ENCODE measurements at places on chromosomes 2 and 18.

DNA sequence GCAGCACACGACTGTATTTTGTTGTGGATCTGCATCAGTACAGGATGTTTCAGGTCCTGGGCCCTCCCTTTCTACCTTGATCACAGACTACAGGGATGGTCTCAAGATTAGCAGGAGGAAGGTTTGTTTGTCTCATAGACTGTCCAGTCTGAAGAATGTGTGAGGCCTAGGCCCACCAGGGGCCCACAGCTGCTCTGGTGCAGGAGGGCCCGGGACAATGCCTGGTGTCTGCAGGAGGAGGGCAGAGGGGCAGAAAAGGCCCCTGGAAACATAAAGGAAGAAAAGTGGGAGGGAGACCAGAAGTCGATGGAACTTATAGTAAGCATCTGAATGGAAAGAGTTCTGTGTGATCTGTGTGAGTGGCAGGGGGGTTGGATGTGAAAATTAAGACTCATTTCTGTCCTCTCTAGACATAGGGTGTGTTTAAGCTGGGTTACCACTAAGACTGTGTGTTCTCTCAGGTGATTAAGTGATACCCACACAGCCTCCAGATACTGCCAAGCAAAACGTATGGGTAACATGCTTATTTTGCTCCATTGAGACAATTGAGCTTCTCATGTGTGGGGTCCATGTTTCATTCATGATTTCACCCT is 33.4 kb upstream of the LPIN2 start:
- DNase-seq = no peak

- no peak for DNase-seq
Measured at GRCh38 chr2:1846046-1847015, 102.0 kb upstream of the PXDN start.

- DNase-seq = no peak
Measured at GRCh38 chr2:24448797-24449196, 42.3 kb upstream of the NCOA1 start.

DNA sequence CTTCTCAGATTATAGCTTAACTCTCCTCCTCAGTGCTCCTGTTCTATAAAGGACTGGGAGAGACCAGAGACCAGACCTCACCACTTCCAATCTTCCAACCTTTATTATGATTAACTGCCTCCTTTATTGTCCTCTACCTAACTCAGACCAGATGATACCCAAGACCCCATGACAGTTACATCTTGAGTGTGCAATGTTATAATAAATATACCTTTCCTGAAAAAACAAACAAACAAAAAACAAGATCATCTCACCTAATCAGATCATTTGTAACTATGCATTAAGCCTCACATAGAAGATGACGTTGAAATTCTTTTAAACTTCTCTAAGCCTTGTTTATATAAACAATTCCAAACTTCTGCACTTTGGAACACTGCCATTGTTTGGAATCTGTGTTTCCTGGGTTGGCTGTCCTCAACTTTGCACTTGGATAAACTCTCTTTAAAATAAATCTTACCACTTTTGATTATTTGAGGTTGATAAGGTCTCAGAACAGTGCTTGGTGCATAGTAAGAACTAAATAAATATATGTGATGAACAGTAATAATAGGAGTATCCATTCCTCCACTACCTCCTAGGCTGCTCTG is 342.7 kb downstream of the TDRD15 start:
- no peak for DNase-seq

DNA sequence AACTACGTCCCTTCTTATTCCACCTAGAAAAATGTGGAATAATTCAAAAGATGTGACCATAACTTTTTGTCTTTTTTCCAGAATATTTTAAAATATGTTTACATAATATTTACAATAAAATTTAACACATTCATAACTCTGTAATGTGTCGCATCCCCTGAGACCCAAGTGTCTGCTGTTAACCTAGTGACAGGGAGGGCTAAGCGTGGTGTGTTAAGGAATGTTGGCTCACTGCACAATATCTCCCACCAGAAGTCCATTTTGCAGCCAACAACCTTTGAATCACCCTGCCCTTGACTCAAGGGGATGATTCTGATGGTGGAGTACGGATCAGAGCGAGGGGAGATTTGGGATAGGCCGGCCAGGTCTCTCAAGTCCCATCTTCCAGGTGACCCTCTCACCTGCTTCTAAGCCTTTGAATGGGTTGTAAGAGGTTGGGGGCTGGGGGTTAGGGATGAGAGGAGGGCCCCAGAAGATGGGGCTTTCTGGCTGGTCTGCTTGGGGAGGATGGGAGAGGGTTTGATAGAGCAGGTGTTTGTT is 43.3 kb downstream of the SERTAD2 start:
- no peak for DNase-seq

GRCh38 chr18:37322492-37323035 is 243.0 kb downstream of the CELF4 start:
- DNase-seq = peak; percentile 20

DNA sequence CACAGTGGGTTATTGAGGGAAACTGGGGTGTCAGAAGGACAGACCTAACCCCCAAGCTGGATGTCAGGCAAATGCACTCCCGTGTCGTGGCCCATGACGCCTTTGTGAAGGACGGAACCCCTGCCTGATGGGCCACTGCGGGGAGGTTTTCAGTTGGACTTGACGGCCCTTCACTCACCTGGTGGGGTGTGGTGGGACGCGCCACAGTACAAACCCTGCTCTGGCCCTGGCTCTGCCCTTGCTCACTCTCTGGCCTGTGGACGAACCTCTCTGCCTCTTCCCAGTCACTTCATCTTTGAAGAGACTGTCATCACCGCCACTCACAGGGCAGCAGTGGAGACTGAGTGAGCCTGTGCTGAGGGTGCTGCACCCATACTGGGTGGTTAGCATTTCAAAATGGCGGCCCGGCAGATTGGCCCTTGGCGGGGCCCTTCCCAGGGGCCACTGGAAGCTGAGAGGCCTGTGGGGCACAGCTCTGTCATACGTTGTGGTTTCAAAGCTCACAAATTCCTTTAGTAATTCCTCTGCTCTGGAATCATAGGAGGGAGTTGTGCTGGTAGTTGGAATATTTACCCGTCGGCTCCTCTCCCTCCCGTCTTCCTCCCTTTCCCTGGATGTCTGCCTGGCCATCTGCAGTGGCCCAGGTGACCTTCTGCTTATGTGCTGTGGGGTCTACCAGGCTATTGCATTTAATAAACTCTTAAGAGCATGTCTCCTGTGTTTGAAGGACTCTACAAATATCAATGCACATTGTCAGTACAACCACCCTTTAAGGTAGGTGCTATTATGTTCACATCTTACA is 200.6 kb downstream of the CTIF start:
- no peak for DNase-seq

DNA sequence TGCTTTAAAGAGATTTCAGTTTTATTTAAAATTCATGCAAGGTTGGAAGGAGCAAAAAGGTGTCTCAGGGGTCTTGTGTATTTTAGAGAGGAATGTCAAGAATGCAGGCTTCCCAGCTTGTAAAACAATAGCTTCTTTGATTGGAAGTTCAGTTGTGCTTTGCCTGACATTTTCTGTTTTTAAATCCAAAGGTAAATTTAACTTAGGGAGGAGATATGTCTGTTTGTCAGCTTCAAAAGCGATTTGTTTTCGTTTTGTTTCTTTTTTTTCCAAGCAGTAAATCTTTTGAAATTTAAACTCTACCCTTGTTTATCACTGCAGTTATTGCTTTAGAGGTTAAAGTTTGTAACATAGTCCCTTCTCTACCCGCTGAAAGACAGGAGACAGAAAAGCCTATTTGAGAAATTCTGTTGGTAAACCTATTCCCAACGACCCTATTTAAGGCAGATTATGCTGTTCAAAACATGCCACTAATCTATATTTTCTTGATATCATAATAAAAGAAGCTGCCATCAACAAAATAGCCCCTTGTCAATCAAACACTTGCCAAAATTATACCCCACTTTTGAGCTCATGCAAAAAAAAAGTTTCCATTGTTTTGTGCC is 639.6 kb downstream of the IRS1 start:
- no peak for DNase-seq

GRCh38 chr2:65458999-65459398 is 26.6 kb upstream of the SPRED2 start:
- DNase-seq = no peak

DNA sequence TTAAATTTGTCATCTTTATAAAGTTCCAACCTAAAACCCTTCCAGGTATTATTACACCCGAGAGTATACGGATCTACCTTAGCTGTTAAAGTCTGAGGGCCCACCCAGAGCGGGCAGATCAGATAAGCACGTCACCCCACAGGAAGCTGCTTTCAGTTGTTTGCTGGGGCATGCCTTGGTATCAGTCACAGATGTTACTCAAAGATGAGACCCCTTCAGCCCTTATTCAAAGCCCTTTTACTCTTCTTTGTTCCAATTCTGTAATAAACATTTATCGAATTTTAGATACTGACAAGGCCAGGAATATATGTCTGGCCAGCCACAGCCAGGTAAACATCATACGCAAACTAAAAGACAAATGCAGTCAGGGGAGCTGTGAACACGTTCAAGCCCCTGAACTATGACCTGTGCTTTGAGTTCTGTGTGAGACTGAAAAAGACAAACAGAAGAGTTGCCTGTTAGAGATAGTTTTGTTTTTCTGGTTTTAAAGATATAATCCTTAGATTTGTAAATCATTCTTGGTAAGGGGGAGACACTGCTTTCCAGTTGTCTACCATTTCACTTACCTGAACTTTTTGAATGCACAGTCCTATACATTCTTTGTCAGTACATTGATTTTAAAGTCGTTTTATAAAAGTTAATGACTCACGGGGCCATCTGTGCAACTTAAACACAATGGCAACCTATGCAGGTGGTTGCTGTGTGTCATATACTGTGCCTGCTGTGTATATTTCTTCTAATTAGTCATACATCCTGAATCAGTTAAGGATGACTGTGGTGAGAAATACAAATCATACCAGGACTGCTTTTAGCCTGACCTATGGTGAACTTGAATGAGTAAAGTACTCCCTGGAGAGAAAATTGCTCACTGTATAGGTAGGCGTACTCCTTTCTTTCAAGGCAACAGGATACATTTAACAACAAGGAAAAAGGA is 100.5 kb upstream of the ITPRID2 start:
- DNase-seq = peak; percentile 93

DNA sequence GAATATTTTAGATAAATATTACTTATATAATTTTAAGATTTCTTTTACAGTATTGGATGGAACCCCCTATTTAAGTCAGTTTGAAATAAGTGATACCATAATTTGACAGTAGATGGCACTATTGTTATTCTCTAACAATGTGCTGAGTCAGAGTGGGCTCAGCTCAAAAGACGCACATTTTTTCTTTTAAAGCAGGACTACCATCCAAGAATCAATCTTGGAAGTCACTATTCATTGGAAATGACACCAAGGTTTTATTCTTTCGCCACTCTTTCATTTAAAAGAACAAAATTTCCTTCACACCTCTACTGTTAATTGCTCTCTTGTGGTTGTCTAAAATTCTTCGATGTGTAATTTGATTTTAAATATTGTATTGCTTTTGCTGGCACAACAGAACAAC is 32.6 kb upstream of the SPAG16 start:
- peak; percentile 56 for DNase-seq

GRCh38 chr2:136057802-136058140 is 60.2 kb downstream of the CXCR4 start:
- no peak for DNase-seq

- DNase-seq = no peak
Measured at GRCh38 chr2:43383533-43383932, 157.1 kb upstream of the ZFP36L2 start.

DNA sequence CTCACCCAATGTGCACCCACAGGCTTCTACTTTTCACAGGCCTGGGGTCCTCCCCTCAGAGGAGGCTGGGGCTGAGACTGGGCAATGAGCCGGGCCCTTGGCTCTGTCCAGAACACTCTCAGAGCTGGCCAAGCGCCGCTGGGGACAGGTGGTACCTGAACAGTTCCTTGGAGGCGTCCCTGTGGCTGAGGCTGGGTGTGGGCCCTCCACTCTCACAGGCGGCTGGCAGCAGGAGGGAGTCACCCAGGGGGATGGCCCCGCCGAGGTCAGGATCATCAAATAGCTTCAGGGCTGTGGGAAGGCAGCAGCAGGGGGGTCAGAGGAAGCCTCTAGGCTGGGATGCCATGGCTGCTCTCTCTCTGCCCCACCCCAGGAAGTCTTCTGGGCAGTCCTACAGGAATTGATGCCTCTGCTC is 27.1 kb downstream of the HS1BP3 start:
- no peak for DNase-seq

DNA sequence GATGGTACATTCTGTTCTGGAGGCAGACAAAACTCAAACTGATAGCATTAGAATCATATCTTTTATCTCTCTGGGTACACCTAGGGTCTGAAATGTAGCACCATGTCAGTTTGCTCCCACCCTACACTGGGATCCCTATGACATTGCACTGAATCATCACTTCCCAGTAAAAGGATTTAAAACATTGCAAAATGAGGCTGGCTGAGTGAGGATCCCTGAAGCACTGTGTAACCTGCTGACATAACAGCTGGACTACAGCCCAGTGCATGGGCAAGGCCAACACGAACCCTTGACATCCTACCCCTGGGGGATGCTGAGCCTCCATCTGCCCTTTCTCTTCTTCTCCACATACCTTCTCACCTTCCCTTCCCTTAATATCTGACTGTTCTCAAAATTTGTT is 253.2 kb downstream of the TTC32 start:
- peak; percentile 44 for DNase-seq

DNA sequence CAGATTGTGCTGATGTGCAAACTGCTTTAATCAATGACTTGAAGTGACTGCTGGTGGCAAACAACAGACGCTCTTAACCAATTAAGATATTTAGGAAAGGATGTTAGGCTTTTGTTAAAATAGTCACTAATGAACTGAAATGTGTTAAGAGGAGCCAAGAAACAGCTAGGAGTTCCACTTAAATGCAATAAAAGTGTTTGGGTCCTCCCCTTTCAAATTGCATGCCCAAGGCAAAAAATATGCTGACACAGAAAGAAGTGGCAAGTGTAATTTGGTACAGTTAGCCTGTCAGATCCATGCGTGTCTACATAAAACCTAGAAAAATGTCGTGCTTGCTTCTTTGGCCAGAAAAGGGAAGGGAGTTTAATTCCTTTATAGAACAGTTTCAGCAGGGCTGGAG is 61.9 kb downstream of the XRCC5 start:
- DNase-seq = no peak

DNA sequence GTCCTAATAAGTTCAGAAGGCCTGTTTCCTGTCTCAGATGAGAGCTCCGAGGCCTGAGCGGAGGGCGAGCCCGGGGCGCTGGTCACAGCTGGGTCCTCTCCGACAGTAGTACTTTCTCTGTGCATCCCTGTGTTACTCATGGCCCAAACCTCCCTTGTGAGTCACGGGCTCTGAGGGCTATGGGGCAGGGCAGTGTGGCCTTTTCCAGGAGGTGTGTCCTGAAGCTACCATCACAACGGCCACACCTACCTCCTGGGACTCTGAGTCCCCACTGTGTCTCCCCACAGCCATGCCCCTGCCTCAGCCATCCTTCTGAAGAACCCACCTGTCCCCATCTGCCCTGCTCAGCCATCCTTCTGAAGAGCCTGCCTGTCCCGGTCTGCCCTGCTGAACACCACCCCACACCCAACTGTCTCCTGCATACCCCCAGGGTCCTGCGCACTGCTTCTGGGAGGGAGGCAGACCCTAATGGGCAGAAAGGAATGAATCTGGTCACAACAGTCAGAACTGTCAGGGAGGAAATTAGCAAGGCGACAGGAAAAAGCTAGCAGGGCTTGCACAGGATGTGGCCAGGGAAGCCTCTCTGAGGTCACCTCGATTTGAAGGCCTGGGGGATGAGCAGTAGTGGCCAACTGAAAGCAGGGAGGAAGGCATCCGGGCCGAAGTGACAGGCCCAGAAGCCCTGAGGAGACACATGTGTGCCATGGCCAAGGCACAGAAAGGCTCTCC is 145.4 kb upstream of the RIOK3 start:
- DNase-seq = no peak

Measured in fibroblast of skin of left quadriceps (primary cell).